Natural killer cell treated with Interleukin-12 subunit alpha and Interleukin-12 subunit beta and Interleukin-15 and Interleukin-18, amount 100 ng/mL, for 72 hours (primary cell): ENCODE measurements at places on chromosomes 2 and 18. TPM values are rescaled to one million over a fixed set of nuclear protein-coding genes. Genes with fewer than 3 reads are reported as not detected.

- DNase-seq = peak; percentile 77
These were observed 31.0 kb downstream of the IL37 start for GRCh38 chr2:112941753-112942653.

TMEM37 gene
- not detected for total RNA-seq

DNA sequence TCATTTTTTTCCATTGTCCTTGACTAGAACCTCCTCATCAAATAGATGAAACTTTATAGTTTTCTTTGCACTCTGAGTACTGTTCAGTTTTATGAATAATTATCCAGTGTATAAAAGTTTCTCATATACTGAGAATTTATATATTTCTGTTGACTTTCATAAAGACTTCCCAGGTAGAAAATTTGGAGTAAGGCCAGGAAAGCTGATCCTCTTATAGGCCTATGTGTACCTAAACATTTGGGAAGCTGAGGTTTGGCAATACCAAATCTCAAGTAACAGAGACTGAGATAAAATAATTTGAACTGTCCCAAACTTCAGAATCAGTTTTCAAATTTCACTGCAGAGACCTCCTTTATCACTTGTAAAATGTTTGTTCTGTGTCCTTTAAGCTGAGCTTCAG is 43.4 kb downstream of the CCDC102B start:
- no peak for DNase-seq

DNA sequence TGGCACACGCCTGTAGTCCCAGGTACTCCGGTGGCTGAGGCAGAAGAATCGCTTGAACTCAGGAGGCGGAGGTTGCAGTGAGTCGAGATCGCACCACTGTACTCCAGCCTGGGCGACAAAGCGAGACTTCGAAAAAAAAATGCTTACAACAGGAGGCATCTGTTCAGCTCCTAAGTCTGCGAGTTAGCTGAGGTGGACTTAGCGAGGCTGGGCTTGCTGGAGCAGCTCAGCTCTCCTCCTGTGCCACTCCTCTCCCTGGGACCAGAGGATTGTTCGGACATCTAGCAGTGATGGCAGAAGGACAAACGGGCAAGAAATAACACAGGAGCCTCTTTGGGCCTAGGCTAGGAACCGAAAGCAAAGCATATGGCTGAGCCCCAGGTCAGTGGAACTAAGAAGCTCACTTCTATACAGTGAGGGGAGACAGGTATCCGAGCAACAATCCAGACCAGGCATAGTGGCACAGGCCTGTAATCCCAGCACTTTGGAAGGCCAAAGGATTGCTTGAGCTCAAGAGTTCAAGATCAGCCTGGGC is 260.1 kb downstream of the GLI2 start:
- no peak for DNase-seq

SPP2 gene
- not detected for total RNA-seq

EN1 gene
- total RNA-seq = not detected

- DNase-seq = no peak
These were observed 18.6 kb downstream of the LONRF2 start for GRCh38 chr2:100303744-100304143.

AP1S3 gene
- total RNA-seq = 7.2 TPM

DAPL1 gene
- not detected for total RNA-seq

GRCh38 chr18:46315161-46315560 is 211.0 kb downstream of the HAUS1 start:
- no peak for DNase-seq

- DNase-seq = no peak
These were observed 24.0 kb upstream of the CREB1 start for GRCh38 chr2:207505728-207506127.

SLC9A2 gene
- total RNA-seq = not detected

GRCh38 chr2:189511210-189511959 is 69.2 kb downstream of the SLC40A1 start:
- no peak for DNase-seq

DNA sequence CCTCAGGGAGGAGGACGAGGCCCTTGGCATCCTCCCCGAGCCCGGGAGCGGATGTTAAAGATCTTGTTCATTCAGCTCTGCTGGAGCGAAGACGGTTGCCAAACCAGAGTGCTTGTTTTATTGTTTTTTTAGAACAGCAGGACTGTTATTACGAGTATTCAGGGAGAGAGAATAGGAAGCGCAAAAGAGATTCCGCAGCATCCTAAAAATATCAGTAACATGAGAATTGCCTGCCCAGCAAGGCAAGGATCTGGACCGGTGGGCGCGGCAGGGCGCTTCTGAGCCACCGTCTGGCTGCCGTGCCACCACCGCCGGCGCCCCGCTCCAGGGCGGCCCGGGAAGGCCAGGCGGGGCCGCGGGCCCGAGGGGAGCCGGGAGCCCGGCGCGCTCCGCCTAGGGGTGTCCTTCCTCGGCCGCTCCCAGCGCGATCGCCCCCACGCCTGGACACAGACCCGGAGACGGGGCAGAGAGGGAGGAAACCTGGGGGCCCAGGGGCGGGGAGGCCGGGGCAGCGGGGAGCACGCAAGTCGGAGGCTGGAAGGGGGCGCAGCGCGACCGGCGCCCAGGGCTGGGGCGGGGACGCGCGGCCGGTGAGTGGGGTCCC is 843 bp downstream of the CYS1 start:
- no peak for DNase-seq

GRCh38 chr18:56200381-56200911 is 437.9 kb downstream of the TXNL1 start:
- no peak for DNase-seq

- DNase-seq = no peak
These were observed 185.1 kb downstream of the TCF4 start for GRCh38 chr18:55402731-55403405.

GRCh38 chr2:175293776-175294175 is 112.3 kb upstream of the ATP5MC3 start:
- no peak for DNase-seq

SLC4A3 gene
- not detected for total RNA-seq

DNA sequence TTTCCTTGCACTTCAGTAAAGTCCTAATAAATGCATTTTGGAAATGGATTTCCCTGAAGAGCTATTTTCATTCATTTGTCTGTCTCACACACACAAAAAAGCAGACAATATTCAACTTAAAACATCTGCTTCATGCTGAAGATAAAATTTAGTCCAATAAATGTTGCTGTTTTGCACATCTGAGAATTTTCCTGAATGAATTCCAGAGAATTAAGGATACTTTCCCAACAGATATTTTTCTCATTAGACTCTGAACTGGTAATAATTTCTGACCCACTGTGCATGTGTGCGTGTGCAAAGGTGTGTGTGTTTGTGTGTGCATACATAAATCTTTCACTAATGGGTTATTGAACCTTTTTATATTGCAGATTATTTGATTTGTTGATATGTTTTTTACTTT is 390.2 kb upstream of the TMEFF2 start:
- DNase-seq = no peak

DNA sequence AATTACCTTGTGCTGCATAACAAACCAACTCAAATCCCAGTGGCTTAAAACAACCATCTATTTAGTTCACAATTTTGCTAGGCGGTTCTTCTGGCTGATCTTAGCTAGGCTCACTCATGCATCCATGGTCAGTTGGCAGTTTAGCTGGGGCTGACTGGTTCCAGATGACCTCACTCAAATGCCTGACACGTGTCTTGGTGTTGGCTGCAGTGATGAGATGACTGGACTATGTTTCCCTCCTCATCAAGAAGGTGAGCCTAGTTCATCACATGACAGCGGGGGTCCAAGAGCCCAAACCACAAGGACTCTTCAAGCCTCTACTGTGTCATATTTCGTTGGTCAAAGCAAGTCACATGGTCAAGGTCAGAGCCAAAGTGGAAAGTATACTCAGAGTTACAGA is 42.7 kb upstream of the ACTR3 start:
- no peak for DNase-seq

DNA sequence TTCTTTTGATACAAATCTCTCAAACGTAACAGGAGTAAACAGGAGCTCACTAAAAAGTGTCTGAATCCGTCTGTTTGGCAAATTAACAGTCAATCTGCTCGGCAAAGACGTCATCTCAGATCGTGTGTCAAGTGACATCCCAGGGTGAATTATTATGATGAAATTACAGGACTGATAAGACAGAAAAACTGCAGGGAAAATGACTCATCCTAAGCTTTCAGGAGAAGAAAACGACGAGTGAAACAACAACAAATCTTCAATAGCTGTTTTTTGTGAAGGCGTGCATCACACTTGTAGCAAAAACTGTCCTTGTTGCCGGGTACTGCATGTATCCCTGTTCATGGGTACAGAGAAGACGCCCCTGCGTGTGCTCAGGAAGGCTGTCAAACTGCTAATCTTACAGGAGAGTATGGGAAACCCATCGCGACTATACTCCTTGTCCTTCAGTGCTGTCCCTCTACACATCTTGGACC is 24.9 kb downstream of the EPB41L3 start:
- no peak for DNase-seq

DNA sequence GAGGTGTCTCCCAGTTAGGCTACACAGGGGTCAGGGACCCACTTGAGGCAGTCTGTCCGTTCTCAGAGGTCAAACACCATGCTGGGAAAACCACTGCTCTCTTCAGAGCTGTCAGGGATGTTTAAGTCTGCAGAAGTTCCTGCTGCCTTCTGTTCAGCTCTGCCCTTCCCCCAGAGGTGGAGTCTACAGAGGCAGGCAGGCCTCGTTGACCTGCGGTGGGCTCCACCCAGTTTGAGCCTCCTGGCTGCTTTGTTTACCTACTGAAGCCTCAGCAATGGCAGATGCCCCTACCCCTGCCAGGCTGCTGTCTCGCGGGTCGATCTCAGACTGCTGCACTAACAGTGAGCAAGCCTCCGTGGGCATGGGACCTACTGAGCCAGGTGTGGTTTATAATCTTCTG is 346.3 kb downstream of the CELF4 start:
- no peak for DNase-seq

RTP5 gene
- not detected for total RNA-seq

GRCh38 chr2:59741840-59742239 is 811.6 kb downstream of the BCL11A start:
- DNase-seq = no peak

DNA sequence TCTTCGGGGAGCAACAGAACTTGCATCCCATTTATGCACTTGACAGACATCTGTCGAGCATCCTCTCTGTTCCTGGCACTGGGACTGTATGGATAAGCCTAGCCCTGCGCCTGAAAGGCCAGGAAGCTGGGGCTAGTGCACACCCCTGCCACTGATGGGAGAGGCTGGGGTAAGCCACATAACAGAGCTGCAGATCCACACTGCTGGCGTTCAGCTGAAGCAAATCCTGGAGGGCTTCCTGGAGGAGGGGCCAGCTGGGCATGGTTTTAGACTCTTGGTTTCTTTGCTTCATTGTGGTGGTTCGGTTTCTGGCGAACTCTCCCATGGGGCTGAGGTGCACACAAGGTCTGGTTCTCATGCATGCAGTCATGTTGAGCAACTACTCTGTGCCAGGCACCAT is 45.5 kb upstream of the FOSL2 start:
- no peak for DNase-seq

DNA sequence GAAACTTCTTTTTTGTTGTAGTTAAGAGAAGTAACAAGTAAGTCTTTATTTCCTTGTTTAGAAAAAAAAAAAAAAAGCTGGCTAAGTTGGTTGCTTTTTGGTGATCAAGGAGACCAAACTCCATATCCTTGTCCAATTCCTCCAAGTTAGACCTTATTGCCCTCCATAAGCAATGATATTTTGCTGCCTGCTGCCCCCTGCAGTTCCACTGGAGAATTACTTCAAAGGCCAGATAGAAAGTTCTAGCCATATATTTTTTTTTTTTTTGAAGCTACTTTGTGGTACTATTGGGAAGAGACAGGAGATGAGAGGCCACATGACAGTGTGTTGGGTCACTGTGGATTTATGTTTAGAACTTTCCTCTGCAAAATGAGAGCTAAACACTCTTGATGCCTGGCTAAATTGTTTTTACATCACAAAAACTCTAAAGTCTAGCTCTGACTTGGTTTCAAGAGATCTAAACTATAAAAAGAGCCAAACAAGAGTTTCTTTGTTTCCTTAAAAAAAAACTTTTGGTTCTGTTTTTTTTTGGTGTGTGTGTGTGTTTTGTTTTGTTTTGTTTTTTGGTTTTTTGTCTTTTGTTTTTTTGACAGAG is 80.7 kb upstream of the RASGRP3 start:
- peak; percentile 67 for DNase-seq

SERPINB3 gene
- not detected for total RNA-seq

L3MBTL4 gene
- total RNA-seq = 10.2 TPM

DNA sequence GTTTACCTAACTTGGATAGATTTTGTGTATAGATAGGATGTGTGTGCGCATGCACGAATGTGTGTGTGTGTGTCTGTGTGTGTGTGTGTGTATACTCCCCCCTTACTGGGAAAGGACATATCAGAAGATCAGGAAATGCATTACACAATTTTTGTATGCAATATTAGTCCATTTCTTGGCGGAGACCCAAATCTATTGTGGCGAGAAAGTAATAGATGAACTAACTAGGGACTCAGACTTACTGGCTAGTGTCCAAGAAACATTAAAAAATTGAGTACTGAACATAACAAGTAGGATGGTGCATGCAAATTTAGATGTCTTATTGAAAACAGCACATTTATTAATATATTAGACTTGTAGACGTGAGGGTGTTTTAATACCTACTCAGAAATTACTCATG is 1036.5 kb upstream of the FANCL start:
- no peak for DNase-seq

- no peak for DNase-seq
These were observed 23.9 kb upstream of the ALLC start for GRCh38 chr2:3633982-3634595.

DNA sequence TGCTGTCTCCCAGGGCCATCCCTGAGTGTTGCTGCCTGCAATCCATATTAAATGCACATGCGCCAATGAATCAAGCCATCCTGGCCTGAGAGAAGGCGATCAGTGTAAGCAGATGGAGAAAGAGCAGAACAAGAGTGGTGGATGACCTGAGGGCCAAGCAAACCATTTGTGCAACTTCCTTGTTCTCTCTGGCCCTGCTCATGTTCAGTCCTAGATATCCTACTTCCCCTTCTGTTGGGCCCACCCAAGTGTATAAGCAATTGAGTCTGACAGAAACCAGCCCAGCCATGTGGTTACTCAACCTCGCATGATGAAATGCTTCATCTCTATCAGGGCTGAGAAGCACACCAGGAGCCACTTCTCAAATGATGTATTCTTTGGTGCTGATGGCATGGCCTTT is 383.1 kb upstream of the ID2 start:
- DNase-seq = no peak

ZNF24 gene
- 32.9 TPM for total RNA-seq

- no peak for DNase-seq
These were observed 47.5 kb downstream of the ZNF638 start for GRCh38 chr2:71379086-71379485.

RGPD3 gene
- not detected for total RNA-seq

DNA sequence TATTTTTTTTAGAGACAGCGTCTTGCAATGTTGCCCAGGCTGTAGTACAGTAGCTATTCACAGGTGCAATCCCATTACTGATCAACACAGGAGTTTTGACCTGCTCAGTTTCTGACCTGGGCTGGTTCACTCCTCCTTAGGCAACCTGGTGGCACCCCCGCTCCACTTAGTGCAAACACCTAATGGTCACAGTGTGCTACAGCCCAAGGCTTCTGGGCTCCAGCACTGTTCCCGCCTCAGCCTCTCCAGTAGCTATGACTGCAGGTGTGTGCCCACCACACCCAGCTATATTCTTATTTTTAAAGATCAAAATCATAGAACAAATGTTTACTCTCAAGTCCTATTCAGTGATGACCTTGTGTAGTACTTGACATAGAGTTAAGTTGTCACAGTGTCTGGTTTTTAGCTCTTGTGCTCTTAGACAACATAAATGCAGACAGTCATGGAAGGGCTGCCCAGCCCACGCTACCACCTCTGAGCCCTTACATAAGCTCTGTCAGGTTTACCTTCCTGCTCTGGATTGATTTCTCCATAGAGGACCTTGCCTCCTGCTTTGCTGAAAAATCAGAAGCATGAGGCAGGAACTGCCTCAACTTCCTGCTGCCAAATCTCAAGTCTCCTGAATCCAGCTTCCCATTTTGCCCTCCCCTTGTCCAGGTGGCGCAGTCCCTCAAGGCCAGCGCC is 82.2 kb upstream of the SLC1A4 start:
- DNase-seq = no peak
